ENCODE measurements at places on chromosomes 6 and 20.

DNA sequence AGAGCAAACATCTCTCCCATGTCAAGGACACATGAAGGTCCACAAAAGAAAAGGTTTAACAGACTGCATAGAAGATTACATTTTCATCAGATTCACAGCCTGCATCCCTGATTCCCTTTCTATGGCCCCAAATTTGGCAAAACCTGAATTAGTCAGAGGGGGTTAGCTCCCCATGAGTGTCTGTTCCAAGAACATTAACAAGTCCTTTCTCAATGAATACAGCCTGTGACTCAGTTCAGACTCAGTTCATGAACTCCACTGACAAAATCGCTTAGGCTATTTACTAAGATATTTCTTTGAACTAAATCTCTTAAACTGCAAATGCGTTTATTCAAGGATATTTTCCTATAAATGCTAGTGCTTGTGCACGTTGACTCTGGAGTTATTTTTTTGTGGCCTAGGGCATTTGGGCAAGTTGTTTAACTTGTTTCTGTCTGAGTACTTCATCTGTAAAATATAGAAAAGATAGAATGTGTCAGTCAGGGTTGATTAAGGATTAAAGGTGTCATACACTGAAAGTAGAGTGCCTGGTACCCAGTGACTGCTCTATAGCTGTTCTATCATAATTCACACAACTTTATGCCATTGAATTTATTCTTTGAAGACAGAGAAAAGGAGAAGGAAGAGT is 422.6 kb downstream of the HTR1B start:
- no peak for DNase-seq

GRCh38 chr6:114421199-114421598 is 78.4 kb upstream of the HS3ST5 start:
- no peak for DNase-seq

GRCh38 chr6:31363811-31364210 is 6.8 kb upstream of the HLA-B start:
- DNase-seq: no peak

GRCh38 chr6:33609528-33609927 is 11.6 kb upstream of the ITPR3 start:
- no peak for DNase-seq

- no peak for DNase-seq
Observed at GRCh38 chr6:159114569-159114968, 54.6 kb upstream of the FNDC1 start.

- no peak for DNase-seq
Observed at GRCh38 chr6:134256862-134257261, 61.0 kb downstream of the SGK1 start.

GRCh38 chr6:99348288-99349170 is 945 bp downstream of the FAXC start:
- no peak for DNase-seq

DNA sequence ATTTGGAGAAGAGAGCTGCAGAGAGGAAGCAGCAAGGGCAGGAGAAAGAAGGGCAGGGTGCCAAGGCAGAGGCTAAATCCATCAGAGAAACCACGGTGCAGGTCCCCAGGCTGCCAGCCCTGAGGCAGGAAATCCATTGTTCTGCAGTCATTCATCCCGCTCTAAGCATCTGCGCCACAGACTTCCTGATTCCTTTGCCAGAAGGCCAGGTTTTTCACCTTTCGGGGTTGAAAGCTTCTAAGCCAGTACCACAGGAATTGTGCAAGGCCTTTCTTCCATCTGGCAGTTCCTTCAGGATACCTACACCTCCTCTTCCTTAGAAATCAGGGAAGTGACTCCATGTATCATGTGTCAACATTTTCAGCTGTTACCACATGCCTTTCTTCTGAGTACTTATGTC is 45.6 kb downstream of the ADGRF5 start:
- DNase-seq: no peak

DNA sequence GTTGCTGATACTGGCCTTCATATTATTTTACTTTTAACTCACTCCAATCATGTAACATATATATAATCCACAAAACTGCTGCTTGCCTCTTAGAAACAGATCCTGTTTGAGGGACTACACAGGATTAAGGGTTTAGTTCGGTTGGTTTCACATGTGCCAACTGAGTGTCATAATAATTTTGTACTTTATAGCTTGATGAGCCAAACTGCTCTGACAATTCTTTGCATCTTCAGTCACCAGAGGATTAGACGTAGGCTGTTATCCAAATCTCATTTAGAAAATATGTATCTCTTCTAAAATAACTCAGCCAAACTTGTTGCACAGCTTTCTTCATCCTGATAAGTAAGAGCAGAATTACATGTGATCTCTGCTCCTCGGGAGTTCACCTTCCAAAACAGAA is 643.6 kb upstream of the PTCHD4 start:
- DNase-seq: no peak

DNA sequence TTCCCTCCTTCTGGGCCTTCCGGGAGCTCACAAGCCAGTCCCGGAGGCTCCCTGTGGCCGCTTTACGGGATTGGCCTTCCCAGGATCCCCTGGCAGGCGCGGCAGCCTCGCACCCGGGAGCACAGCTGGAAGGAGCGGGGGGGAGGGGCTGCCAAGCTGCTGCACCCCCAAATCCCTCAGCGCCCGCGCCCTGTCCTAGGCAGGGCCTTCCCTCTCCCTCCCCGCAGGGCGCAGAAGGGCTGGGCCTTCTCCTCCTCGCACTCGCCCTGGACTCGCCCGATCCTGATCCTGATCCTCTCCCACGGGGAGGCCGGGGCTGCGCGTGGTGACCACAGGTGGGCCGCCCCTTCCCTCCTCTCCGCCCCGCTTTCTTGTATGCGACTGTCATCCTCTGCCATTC is 146.4 kb downstream of the FNDC1 start:
- no peak for DNase-seq

DNA sequence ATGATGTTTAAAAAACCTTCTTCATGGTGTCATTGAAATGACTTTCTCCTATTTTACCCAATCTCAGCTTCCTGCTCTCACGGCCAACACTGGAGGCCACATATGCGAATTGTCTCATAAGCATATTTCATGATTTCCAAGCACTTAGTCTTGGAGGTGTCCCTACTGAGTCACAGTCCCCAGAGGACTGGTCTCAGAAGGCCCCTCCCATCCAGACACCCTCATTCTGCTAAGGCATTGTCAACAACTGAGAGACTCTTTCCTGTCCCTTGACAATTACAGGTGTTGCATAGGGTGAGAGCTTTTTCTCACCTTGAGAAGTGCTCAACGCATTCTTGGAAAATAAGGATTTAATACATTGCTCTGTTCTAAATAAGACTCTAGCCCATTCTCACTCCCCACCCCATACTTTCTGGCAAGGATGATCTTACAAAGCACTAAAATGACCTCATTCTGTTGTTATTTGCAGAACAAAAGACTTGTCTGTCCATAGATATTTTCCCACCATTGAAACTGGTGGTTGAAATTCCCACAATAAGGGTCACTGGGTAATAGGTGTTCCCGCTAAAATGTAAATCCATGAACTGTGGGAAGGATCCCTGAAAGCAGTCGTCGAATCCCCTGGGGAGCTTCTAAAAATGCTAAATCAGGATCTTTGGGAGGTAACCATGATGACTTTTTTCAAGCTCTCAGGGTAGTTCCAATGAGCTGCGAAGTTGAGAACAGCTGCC is 32.3 kb upstream of the SLC22A23 start:
- DNase-seq: no peak

- no peak for DNase-seq
Observed at GRCh38 chr20:1341561-1342265, 12.8 kb upstream of the SDCBP2 start.

DNA sequence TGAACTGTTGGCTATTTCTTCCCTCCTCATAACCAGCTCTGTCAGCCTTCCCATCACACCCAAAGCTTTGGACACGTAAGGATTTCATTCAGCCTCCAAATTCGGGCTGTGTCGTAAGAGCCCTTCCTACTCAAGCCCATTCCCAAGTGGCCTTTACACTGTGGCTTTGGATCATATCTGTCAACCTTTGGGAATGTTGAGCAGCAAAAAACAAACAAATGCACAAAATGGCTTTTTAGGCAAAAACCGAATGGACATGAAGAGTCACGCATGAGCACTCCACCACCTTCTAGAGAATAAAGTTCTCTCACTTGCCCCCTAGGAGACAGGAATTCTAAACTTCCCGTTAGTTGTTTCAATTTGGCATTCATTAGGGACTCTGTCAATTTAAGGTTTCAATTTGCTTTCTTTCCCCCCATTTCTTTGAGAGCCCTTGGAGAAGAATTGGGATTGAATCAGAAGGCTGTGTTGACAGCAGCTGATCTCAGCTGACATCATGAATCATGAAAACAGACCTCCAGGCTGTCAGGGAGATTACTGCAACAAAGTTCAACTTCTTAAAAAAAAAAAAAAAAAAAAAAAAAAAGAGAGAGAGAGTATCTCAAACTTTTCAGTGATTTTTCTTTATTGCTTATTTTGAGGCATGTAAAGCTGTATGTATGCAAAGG is 110.3 kb downstream of the BCAS1 start:
- no peak for DNase-seq

Data from stimulated activated CD4-positive, alpha-beta T cell treated with anti-CD3 and anti-CD28 coated beads, Interleukin-1b, Interleukin-23, amount 100 ng/mL, for 4 hours (primary cell).